ENCODE measurements at places on chromosomes 11 and 22. TPM values are rescaled to one million over a fixed set of nuclear protein-coding genes. Genes with fewer than 3 reads are reported as not detected.

The C11orf97 gene
- not detected for total RNA-seq

DNA sequence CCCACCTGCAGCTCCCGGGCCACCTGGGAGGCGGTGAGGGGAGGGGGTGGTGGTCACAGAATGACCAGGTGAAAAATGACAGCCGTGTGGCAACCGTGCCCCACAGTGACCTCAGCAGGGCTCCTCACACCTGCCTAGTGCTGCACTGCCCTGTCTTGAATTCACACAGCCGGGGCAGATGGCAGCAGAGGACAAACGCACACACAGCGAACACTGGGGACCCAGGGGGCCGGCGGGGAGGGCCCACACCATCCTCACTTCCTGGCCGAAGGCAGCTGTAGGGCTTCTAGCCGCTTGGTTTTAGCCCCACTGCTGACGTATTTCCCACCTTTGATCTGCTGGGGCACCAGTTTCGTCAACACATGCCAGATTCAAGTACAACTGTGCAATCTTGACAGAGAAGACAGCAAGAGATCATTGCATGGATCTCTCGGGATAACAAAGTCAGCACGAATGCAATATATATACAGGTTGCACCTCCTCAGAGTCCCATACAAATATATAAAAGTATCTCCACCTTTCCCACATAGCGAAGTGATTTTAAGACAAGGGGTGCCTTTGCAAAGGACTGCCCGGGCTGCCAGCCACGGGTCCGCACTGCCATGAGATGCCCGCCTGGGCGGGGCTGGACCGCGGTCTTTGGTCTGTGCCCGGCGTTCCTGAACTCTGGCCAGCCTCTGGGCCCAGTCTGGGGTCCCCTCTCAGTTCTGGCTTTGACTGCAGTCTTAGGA lies 26.9 kb downstream of the TRMU start:
- H3K27me3 ChIP-seq, result no peaks in the 10 kb centered on the region
- no peak overlapping the region for H3K27ac ChIP-seq
- no peak overlapping the region for H3K4me3 ChIP-seq
- H3K4me1 ChIP-seq, result peaks cover 2% of the 10 kb centered on the region
- H3K36me3 ChIP-seq, result peaks cover 1% of the 10 kb centered on the region

The CASP5 gene
- not detected for total RNA-seq

- H3K36me3 ChIP-seq, result peaks cover 35% of the 10 kb centered on the region
- peak overlapping the region; percentile 20 for H3K27ac ChIP-seq
- DNase-seq, result no peak
Measured at GRCh38 chr11:77322926-77323590, 21.6 kb upstream of the GDPD4 start.

GRCh38 chr22:43081968-43082367 lies 7.2 kb downstream of the TTLL1 start:
- no peak for DNase-seq
- no peaks in the 10 kb centered on the region for H3K27me3 ChIP-seq
- H3K4me3 ChIP-seq, result no peak overlapping the region
- H3K36me3 ChIP-seq, result peaks cover 10% of the 10 kb centered on the region
- H3K27ac ChIP-seq, result no peak overlapping the region

Data from activated CD8-positive, alpha-beta T cell treated with anti-CD3 and anti-CD28 coated beads, Interleukin-2, amount 10 ng/mL, durations not matched to agents 7 days and 5 days (primary cell).